Lower lobe of right lung (tissue), 2 donors: ENCODE measurements at places on chromosomes 16 and 17. TPM values are rescaled to one million over a fixed set of nuclear protein-coding genes. Genes with fewer than 3 reads are reported as not detected.

The KCNH6 gene
- total RNA-seq, result 0.27 TPM

DNA sequence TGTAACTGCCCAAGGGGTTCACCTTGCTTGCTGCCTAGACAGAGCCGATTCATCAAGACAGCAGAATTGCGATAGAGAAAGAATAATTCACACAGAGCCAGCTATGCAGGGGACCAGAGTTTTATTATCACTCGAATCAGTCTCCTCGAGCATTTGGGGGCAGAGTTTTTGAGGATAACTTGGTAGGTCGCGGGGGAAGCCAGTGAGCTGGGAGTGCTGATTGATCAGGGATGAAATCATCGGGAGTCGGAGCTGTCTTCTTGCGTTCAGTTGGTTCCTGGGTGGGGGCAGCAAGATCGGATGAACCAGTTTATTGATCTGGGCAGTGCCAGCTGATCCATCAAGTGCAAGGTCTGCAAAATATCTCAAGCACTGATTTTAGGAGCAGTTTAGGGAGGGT, 9.1 kb downstream of the ITGAM start:
- no peaks in the 10 kb centered on the region for H3K4me1 ChIP-seq
- H3K27me3 ChIP-seq, result no peaks in the 10 kb centered on the region
- H3K36me3 ChIP-seq, result peaks cover 5% of the 10 kb centered on the region
- H3K27ac ChIP-seq, result no peak overlapping the region
- H3K4me3 ChIP-seq, result no peak overlapping the region

- no peak for DNase-seq
- peaks cover 42% of the 10 kb centered on the region for H3K4me1 ChIP-seq
- peak within 1 kb of the TSS; percentile 53 for H3K27ac ChIP-seq
- no peaks in the 10 kb centered on the region for H3K36me3 ChIP-seq
- peak within 1 kb of the TSS; percentile 66 for H3K4me3 ChIP-seq
Observed at GRCh38 chr17:49969134-49969759, at the start of gene DLX4. Gene DLX4 (plus strand): TSS chr17:49969190. CDS start chr17:49969469, 279 bp downstream.

DNA sequence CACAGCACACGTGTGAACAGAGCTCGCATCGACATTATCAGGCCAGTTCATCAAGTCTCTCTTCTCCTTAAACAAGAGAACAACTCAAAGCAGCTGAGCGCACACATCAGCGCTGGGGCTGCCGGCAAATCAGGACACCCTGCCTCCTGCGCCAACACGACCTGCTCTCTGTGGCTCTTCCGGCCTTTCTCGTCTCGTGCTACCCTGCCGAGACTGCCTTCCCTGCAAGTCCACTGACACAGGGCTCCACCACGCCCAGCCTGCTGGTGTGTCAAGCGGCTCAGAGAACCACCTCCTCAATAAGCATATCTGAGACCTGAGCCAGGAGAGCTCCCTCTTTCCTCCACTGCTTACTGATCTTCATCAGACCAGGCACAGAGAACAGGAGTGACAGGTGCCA, 96.9 kb downstream of the ZNF778 start:
- H3K27me3 ChIP-seq, result no peaks in the 10 kb centered on the region
- H3K36me3 ChIP-seq, result peaks cover 45% of the 10 kb centered on the region
- no peak for DNase-seq
- peak overlapping the region; percentile 28 for H3K27ac ChIP-seq

DNA sequence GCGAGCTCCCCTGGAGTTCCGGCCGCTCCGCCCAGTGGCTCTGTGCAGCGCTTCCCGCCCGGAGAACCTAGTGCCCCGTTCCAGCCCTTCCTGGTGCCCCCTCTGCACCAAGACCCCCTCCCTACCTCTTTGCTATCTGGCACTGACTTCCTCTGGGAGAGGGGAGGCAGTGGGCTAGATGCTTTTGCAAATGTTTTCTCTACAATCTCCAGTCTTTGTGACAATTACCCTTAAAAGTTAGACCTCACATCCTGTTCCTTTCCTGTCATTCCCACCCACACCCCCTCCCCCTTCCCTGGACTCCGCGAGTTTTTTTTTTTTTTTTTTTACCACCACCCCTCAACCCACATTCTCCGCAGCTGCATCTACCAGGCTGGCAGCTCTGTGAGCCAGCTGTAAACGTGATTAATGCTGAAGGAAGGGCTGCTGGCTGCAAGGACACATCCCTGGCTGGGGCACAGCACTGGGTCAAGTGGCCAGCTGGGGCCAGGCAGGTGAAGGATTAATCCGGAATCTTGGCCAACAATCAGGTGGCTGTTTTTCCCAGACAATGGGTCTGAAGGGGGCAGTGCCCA, 101.5 kb downstream of the MGAT5B start:
- H3K36me3 ChIP-seq, result no peaks in the 10 kb centered on the region
- no peak overlapping the region for H3K27ac ChIP-seq
- peaks cover 43% of the 10 kb centered on the region for H3K27me3 ChIP-seq

DNA sequence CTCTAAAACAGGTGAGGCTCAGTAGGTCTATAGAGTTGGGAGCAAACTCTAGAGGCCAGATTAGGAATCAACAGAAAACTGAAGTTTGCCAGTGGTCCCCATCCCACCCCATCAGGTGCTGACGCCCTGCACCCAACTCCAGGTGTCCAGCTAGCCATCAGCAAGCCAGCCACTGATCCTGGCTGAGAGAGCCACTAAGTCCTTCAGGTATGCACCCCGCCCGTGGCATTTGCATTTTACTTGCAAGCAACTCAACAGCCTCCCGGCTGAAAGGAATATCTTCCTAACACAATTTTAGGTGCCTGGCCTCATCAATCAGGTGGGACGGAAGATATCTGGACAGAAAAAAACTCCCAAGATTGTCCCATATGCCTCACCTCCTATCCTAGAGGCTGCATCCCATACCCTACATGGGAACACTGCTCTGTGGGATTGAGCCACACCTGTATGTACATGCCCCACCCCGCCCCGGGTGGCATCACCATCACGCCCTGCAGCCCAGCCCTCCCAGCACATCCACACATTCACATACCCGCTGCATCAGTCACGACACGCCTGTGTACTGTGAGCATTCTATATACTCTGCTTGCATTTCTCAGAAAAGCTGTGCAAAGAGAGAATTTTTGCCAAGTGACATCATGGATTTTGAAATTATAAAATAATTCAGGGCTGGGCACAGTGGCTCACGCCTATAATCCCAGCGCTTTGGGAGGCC, 8.3 kb downstream of the OTOP3 start:
- no peaks in the 10 kb centered on the region for H3K4me1 ChIP-seq
- DNase-seq, result no peak
- H3K36me3 ChIP-seq, result no peaks in the 10 kb centered on the region
- H3K27me3 ChIP-seq, result peaks cover 19% of the 10 kb centered on the region
- H3K4me3 ChIP-seq, result no peak overlapping the region

- H3K4me3 ChIP-seq, result peak overlapping the region; percentile 50
- H3K27ac ChIP-seq, result no peak overlapping the region
- DNase-seq, result peak; percentile 82
- H3K27me3 ChIP-seq, result no peaks in the 10 kb centered on the region
Observed at GRCh38 chr16:5064915-5065314, 841 bp downstream of the C16orf89 start.

DNA sequence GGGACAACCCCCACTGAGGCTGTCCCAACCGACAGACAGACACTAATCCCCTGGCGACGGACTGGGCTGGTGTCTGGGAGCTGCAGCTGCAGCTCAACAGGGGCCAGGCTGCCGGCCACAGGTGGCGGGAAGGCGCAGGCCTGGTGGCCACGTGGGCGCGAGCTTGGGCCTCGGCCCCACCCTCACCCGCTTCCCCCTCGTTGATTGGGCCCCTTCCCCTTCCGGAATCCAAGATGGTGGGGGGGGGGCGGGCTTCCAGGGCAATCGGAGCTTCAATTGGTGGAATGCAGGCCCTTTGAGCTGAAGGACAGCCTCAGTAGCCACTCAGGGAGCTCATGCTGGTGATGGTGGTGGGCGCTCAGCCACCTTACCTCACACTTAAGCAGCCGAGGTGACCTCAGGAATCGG, 8.7 kb upstream of the TBX4 start:
- H3K36me3 ChIP-seq, result no peaks in the 10 kb centered on the region
- no peaks in the 10 kb centered on the region for H3K4me1 ChIP-seq
- H3K27me3 ChIP-seq, result peaks cover 10% of the 10 kb centered on the region

DNA sequence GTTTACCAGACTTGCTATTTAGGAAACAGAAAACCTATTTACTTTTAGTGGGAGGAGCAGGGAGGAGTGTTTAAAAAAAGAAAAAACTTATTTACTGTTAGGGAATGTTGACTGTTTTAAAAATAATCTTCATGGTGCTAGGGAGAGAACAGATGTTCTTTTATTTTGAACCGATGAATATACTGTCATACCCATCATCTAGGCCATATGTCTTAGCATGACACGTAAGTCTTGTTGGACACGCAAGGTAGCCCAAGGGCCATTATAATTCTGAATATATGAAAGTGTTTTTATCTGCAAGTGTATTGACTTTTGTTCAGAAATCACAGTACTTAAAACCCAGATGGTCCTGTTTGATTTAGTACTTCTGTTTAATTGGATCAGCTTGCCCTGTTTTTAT, 11.6 kb downstream of the WIPF2 start:
- no peak overlapping the region for H3K27ac ChIP-seq
- peaks cover 1% of the 10 kb centered on the region for H3K4me1 ChIP-seq
- DNase-seq, result no peak
- no peak overlapping the region for H3K4me3 ChIP-seq
- peaks cover 60% of the 10 kb centered on the region for H3K36me3 ChIP-seq
- H3K27me3 ChIP-seq, result no peaks in the 10 kb centered on the region
